NCI-H1105 treated with DMSO at 0.1 percent for 48 hours (cell line): ENCODE measurements at places on chromosomes 2 and 18.
A peak's percentile ranks its signal among the peaks of the same experiment; 100 is the strongest.

DNA sequence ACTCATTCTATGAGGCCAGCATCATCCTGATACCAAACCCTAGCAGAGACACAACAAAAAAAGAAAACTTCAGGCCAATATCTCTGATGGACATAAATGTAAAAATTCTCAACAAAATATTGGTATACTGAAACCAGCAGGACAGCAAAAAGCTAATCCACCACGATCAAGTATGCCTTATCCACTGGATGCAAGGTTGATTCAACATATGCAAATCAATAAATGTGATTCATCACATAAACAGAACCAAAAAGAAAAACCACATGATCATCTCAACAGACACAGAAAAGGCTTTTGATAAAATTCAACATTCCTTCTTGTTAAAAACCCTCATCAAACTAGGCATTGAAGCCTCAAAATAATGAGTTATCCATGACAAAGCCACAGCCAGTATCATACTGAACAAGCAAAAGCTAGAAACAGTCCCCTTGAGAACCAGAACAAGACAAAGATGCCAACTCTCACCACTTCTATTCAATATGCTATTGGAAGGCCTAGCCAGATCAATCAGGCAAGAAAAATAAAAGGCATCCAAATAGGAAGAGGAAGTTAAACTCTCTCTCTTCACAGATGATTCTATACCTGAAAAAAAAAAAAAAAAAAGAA lies 45.3 kb downstream of the RTTN start:
- DNase-seq: no peak

DNA sequence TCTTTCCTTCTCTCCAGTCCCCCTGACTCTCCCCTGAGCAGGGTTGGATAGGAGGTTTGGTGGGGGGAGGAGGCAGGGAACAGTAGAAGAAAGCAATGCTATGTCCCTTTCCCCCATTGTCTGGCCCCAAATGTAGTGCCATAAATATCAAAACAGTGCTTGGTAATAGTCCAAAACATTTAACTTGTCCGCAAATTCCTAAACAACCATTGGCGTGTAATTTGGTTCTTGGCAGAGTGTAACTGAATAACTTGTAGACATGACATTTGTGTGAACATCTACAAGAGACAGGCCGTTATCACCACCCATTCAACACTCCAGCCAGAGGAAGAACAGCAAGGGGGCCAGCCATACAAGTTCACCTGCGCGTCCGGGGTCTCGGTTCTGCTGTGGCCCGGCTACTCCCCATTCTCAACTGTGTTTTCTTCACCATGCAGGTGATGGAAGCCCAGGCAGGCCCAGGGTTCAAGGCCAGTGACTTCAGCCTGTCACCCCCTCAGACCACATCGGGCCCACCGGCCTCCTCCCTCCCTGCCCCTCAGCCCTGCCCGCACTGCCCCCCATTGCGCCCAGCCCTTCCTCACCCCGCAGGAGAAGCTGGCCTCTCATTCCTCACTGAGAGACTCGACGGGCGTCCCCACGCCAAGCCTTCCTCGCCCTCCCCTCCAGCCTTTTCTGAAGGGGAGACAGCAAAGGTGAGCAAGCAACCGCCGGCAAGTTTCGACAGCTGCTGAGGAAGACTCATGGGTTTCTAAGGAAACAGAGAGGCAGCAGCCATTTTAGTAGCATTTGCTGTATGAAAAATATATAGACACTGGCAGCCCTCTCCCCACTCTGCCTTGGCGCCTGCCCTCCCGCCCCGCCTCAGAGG lies 699 bp upstream of the RAPGEF4 start:
- no peak for DNase-seq

- no peak for DNase-seq
These were observed 504.9 kb downstream of the ZEB2 start for GRCh38 chr2:144015036-144015435.

GRCh38 chr2:387980-388421 lies 100.1 kb upstream of the ALKAL2 start:
- DNase-seq: no peak

- no peak for DNase-seq
These were observed 27.9 kb downstream of the NOL10 start for GRCh38 chr2:10661846-10662245.

- DNase-seq: peak; percentile 34
These were observed 441.8 kb downstream of the ZEB2 start for GRCh38 chr2:144078106-144078505.

DNA sequence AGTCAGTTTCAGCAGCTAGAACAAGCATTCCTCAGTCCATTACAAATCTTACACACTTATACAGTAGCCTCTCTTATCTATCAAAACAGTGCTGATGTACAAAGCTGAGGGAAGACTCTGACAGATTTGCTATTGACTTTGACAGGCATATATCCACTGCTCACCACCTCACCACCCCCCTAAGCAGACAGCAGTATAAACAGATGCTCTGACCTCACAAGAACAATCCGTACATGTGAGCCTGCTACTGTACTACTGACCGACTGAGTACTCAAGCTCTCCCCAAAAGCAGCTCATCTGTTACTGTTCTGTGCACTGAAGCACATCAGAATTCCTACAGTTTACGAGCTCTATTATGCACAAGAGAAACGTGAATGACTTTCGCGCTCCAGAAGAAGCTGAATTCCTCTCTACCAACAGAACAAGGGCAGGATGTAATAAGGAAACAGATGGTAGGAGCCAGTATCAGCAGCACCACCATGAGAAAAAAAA lies 95.6 kb upstream of the PDE1A start:
- peak; percentile 22 for DNase-seq

GRCh38 chr18:31901063-31901462 lies 41.9 kb downstream of the TRAPPC8 start:
- no peak for DNase-seq

DNA sequence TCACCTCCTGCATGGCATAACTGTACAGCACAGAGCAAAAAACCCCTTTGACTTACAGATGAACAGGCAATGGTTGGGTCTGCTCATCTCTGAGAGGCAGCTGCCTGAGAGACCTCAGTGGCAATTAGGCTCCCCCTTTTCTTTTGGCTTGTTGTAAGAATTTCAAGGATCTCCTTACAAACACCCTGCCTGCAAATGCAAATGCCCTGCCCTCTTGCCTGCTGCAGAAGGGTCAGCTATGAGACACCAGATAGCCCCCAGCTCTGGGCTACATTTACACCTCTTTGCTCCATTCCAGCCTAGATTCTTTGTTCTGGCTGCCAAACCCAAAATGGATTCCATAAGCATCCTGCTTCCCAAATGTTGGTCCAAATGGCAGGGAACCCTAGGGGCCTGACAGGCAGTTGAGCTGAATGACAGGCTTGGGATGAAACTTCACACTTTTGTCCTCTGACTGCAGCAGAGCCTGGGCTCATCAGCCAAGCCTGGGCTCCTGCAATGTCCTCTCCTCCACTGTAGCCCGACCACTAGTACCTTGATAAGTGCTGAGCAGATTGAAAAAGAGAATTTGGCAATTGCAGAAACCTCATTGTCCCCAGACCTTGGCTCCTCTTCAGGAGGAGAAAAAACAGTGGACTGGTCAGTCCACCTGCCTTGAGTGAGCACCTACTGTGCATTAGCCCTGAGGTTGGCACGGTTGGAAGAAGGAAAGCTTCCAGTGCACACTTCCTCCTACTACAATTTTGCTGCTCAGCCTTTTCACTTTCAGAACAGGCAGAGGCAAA lies 678.3 kb downstream of the BCL11A start:
- no peak for DNase-seq

DNA sequence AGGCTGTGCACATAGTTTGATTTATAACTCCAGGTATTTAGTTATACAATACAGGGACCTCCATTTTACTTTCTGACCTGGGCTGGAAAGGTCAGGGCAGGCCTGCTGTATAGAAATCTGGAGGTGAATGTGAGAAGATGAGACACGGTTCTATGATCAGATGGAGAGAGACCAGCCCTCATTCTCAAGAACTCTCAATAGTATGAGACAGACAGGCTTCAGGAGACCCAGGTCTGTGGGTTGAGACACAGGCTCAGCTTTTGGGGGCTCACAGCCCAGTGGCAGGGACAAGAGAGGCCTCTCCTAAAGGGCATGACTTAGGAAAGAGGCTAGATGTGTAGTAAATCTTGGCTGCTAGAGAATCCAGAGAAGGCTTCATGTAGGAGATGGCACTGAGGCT lies 719 bp upstream of the ATP6V1B1 start:
- DNase-seq: no peak

DNA sequence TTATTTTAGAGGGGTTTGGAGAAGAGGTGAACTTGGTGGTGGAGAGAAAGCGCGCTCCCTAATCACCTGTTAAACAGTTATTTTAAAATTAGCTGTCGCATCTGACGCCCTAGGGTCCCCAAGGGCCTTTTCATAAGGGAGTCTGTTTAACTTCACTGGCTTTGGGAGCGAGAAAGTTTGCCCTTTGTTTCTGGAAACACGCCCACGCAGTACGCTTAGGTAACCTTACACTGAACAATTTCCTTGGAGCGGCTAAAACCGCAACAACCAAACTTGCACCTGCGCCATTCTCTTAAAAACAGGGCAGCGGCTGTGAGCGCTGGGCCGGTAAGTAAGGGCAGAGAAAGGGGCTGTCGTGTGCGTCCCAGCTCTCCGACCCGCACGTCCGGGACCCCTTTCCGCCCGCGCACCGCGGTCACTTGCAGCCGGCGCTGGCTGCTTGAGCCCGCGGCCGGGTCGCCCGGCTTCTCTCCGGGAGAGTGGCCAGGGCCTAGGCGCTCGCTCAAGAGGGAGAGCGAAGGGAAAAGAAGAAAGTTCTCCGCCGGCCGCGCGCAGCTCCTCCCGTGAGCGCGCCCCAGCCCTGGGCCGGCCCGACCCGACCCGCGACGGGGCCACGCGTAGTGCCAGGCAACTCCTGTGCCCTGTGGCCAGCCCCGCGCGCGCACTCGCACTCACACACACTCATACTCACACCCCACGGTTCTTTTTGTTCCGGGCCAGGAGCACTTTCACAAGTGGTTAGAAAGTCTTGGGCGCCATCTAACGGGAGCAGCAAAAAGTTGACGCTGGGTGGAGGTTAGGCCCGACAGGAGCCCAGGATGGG lies 19.2 kb downstream of the POU3F3 start:
- DNase-seq: peak; percentile 50

- no peak for DNase-seq
These were observed 21.0 kb downstream of the ZAP70 start for GRCh38 chr2:97734061-97735051.

DNA sequence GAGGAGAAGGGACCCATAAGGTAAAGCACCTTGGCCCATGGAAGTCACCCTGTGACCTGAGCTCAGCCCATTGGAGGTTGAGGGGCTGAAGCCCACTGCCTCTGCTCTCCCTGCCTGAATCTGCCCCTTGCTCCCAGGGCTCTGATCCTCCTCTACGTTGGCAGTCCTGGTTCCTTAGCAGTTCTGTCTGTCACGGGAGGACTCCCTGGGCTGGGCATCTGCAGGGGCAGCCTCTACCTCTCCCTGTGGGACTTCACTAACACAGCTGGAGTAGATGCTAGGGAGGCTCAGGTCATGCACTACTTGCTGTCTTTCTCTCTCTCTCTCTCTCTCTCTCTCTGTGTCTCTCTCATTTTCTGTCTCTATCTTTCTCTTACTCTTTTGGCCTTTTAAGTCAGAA lies 8.7 kb downstream of the GYPC start:
- DNase-seq: no peak

DNA sequence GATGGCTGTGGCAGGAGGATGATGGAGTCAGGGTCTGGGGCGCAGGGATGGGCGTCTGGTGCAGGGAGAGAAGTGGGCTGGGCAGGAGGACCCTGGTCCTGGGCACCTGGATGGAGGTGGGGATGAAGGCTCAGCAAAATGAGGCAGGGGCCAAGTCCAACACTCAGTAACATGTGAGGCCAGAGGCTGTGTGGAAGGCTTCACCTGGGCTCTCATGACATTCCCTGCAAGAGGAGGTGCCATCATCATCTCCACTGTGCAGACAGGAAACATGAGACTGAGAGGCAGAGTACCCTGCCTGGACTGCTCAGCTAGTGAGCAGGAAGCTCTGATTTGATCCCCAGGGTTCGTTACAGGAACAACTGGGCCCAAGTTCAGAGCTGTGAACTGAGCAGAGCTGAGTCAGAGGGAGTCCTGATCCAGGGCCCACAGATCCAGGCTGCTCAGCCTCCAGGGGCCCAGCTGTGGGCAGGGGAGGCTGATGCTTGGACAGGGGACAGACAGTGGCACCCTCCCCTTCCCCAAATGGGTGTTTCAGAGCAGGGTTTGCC lies 36.9 kb downstream of the HJURP start:
- no peak for DNase-seq

GRCh38 chr2:237674731-237675276 lies 47.4 kb downstream of the LRRFIP1 start:
- no peak for DNase-seq

DNA sequence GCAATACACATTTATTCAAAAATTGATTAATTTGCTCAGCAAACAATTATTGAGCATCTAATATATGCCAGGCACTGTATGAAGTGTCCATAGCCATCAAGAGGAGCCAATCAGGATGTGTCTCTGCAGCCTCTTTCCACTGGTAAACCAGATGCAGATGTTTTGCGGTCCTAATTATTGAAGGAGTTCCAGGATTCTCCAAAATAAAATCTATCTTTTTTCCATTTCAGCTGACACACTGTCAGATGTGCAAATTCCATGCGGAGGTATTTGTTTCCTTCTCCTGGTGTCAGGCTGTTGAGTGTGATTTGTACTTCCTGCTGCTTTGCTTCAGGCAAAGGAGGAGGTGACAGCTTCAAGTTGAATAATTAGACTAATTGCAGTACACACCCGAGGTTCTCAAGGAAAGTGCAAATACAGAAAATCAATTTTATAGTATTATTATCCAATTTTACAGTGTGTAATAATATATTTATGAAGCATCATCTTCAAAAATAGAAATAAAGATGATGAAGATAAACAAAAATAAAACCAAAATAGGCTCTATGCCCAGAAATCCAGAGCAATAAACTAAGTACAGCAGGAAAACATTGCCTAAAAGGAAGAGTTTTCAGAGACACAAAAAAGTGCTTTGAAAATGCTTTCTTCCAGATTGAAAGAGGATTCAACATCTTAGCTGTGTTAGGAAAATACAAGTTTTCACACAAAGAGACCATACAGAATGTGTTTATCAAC lies 1352.9 kb upstream of the CHAC2 start:
- peak; percentile 77 for DNase-seq

DNA sequence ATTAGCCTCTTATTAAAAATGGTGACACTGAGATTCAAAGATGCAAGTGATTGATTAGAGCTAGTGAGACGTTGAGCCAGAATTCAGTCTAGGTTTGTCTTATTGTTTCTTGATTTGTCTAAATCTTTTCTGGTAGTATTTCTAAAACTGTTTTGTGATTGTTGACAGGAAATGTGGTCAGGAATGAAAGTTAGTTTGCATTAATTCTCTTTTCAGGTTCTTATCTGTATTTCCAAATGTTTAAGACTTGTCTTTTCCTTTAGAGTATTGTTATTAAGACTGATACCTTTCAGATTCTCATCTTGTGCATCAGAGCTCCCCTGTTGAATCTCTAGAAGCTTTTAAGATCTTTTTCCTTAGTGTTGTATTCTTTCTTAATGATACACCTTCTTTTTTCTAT lies 89.3 kb downstream of the MBD5 start:
- no peak for DNase-seq

GRCh38 chr18:33729556-33729955 lies 151.5 kb downstream of the ASXL3 start:
- DNase-seq: no peak
